Cerebellum (tissue), 4 donors: ENCODE measurements at places on chromosomes 1 and 21.
A peak's percentile ranks its signal among the peaks of the same experiment; 100 is the strongest.

DNA sequence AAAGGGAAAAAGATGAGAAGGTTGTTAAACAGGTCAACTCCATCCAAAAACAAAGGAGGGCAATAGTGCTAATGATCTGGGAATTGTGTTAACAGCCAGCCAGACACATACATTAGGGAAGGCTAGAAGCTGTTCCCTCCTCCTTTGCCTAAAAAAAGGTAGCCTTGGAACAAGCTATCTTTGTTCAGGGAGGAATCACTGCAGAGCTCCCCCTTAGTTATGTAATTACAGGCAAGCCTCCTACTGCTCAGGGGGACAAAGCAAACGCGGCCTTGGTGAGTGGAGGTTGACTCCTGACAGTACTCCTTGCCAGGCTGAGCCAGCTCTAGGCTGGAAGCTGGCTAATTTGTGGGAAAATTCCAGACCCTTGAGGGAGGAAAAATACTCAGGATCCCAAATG, 97.6 kb downstream of the VAV3 start:
- DNase-seq: no peak

DNA sequence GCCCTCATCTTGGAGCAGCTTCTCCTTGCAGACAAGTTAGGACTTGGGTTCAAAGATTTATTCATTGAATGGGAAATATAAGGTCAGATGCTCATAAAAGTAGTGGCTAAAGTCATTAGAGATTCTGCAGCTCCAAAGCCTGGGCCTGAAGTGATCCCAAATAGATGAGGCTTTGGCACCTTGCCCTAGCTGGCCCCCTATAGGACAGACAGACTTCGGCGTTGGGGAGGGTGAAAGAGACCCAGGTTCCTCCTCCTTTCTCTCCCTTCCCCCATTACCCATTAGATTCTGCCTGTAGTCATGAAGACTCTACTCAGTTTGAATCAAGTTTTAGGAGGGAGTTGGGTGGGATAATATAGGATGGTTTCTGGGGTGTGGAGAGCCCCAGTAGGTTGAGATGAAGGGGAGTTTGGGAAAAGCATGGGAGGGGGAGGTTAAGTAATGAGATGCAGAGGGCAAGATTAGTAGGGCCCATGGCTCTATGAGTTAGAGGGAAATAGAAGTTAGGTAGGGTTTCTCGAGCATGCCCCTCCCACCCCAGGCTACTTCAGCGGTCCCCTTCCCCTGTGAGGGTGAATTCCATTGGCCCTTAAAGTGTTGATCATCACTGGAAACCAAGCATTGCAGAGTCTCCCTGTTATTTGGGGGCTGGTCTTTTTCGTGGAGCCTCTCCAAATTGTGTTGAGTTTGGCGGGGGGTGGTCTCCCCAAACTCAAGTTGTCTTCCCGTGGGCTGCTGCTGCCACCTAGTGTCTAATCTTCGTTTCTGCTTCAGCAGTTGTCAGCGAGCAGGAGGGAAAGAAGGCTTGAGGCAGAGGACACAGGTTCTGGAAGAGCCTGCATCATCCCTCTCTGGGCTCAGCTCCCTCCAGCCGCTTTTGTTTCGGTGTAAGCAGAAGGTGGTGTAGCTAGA, 2.1 kb upstream of the AHDC1 start:
- DNase-seq: peak; percentile 75

DNA sequence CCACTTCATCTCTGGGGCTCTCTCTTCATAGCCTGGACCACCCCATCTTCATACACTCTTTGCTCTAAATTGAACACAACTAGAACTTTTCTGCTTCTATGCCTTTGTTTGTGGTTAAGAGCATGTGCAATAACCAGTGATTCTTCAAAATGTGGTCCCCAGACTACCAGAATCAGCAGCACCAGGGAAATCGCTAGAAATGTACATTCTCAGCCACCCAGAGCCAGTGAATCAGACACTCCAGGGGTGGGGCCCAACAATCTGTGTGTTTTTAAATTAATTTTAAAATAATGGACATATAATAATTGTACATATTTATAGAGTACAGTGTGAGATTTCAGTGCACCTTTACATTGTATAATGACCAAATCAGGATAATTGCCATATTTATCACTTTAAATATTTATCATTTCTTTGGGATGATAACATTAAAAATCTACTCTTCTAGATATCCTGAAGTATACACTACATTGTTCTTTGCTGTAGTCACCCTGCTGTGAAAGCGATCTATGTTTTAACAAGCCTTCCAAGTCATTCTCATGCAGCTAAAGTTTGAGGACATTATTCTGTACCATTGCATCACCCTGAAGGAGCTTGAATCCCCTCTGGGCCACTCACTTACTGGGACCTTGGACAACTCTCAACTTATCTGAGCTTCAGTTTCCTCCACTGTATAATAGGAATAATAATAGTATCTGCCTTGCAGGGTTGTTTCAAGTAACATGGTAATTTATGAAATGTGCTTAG, 10.8 kb downstream of the GRHL3 start:
- DNase-seq: no peak

GRCh38 chr1:14999441-14999840, 154.1 kb upstream of the TMEM51 start:
- DNase-seq: no peak

GRCh38 chr1:230189341-230189740, 122.3 kb downstream of the GALNT2 start:
- no peak for DNase-seq

DNA sequence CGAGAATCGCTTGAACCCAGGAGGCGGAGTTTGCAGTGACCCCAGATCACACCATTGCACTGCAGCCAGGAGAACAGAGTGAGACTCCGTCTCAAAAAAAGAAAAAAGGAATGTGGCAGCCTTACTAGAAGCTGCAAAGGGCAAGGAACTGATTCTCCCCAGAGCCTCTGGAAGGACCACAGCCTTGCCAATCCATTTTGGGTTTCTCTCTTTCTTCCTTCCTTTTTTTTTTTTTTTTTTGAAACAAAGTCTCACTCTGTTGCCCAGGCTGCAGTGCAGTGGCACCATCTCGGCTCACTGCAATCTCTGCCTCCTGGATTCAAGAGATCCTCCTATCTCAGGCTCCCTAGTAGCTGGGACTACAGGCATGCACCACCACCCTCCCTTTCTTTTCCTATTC, 9.9 kb upstream of the IFNGR2 start:
- no peak for DNase-seq

DNA sequence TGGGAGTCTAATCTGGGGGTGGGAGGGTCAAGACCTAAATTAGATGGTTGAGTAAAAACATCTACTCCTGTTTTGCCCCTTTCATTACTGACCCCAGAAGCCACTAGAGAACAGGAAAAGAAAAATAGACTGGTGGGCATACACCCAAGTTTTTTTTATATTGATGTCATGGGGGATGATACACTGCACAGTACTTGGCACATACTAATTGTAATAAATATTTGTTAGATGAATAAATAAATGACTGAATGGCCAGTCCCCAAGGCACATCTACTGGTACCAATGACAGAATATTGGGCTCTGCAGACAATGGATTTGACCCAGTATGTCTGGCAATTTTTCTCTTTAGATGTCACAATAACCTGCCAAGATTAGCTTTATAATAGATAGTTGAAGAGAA, 36.8 kb upstream of the PTBP2 start:
- DNase-seq: no peak

- no peak for DNase-seq
Measured at GRCh38 chr21:39663066-39663465, 50.3 kb downstream of the B3GALT5 start.

GRCh38 chr1:194512957-194513356, 1326.5 kb upstream of the B3GALT2 start:
- no peak for DNase-seq

- no peak for DNase-seq
Measured at GRCh38 chr1:153616144-153616916, at the start of gene S100A14. S100A14 (minus strand) TSS chr1:153616325; CDS start chr1:153615858, 467 bp downstream.
